EH (cell line): ENCODE measurements at places on chromosomes 16 and 17.
A peak's percentile ranks its signal among the peaks of the same experiment; 100 is the strongest.

GRCh38 chr16:17510567-17510966, 39.8 kb upstream of the XYLT1 start:
- DNase-seq = peak; percentile 78

DNA sequence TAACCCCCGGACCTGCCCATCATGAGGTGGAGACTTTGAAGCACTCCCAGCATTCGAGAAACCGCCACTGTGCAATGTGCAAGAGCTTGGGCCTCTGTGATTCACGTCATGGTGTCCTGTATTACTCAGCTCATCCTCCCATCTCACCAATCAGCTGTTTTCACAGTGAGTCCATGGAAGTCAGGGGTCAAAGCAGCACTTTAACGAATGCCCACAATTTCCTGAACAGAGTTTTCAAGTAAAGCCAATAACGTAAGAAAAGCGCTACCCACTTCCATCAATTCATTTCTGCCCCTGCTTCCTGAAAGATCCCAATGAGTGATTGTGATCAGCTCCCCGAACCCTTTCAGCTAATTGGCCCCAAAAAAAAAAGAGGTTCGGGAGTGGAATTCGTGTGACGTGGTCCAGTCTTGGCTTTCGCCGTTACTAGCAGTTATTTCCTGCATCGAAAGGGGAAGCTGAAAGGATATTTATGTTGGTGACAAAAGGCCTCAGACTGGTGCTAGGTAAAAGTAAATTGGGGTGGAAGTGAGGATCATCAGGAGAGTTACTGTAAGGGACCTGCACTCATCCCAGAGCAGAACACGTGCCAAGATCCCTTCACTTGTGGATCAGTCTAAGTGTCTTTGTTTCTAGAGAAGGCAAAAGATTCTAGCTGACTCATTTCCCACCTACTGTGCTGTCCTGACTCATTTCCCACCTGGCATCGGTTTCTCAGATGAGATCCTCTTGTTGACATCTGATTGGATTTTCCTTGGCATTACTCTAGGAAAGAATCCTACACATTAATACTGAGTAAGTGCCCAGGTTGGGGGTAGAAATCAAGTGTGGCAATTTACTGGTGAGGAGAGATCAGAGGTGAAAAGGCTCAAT, 136.7 kb upstream of the NUDT7 start:
- DNase-seq = peak; percentile 5

DNA sequence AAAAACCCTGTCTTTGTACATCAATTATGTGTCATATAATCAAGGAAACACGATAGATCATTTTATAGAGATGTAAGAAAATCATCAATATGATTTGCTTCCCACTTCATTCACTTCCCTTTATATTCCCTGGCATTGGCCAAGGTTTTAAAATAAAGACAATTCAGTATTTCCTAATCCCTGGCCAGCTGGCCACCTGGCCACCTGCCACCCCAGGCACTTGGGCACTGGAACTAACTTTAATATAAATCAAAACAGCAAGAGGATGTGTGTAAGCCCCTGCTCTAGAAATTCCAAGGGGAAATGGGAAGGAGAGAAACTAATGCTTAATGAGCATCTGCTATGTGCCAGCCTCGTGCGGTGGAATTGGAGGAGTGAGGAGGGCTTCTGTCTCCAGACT, 58.6 kb upstream of the TOB1 start:
- no peak for DNase-seq

- peak; percentile 40 for DNase-seq
Measured at GRCh38 chr17:78242024-78242742, 10.8 kb downstream of the TMEM235 start.
